ENCODE measurements at places on chromosomes 2 and 18. TPM values are rescaled to one million over a fixed set of nuclear protein-coding genes. Genes with fewer than 3 reads are reported as not detected.

DNA sequence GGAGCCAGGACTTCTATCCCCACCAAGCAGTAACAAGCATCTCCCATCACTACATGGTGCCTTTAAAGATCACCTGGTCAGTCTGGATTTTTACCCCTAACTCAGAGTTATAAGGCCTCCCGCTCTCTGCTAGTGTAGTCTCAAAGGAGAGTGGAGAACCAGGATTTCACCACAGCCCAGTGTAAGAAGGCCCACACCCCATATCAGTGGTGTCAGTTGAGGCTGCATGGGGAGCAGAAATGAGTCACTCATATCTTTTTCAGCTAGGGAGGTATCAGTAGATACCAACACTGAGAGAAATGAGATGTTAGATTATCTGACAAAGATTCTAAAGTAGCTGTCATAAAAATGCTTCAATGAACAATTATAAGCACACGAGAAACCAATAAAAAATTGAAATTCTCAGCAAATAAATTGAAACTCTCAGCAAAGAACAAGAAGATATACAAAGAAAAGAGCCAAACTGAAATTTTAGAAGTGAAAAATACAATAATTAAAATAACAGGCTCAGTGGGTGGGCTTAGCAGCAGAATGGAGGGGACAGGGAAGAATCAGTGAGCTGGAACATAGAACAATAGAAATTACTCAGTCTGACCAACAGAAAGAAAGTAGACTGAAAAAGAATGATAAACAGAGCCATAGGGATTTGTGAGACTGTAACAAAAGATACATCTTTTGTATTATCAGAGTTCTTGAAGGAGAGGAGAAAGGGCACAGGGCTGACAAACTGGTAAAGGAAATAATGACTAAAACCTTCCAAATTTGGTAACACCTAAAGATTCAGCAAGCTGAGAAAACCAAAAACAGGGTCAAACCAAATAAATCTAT, 257.7 kb downstream of the ANAPC1 start:
- no peak overlapping the region for H3K27ac ChIP-seq
- no peaks in the 10 kb centered on the region for H3K27me3 ChIP-seq
- H3K36me3 ChIP-seq: peaks cover 2% of the 10 kb centered on the region
- H3K4me1 ChIP-seq: no peaks in the 10 kb centered on the region

DNA sequence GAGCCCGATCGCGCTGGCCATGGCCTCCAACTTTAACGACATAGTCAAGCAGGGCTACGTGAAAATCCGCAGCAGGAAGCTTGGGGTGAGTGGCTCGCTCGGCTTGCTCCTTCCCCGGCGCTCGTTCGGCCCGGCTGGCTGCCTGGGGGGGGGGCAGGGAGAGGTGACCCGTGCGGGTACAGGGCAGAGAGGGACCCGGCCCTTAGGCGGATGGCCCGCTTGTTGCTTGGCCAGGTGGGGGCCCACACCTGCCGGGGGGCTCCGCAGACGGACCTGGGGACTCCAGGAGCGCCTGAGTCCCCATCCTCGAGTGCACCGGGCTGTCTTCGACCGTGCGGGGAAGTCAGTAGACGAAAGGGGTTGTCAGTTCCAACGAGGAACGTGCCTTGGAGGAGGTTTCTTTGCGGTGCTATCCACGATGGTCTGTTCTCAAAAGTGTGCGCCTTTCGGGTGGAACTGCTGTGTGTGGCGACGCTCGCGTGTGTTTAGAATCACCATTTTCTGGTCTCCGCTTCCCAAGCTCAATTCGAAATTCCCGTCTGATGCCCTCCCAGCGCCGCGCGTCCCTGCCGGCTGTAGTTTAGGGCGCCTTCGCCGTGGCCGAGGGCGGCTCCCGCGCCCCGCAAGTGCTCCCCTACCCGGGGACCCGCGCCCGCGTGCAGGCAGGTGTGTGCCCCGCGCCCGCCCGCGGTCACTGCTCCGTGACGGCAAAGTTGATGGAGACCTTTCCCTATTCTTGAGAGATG, 711 bp downstream of the DOK6 start:
- H3K36me3 ChIP-seq: peaks cover 3% of the 10 kb centered on the region
- H3K4me3 ChIP-seq: peak overlapping the region; percentile 68
- H3K27me3 ChIP-seq: peaks cover 57% of the 10 kb centered on the region
- no peak overlapping the region for H3K27ac ChIP-seq

The EGR4 gene
- total RNA-seq: 0.70 TPM

DNA sequence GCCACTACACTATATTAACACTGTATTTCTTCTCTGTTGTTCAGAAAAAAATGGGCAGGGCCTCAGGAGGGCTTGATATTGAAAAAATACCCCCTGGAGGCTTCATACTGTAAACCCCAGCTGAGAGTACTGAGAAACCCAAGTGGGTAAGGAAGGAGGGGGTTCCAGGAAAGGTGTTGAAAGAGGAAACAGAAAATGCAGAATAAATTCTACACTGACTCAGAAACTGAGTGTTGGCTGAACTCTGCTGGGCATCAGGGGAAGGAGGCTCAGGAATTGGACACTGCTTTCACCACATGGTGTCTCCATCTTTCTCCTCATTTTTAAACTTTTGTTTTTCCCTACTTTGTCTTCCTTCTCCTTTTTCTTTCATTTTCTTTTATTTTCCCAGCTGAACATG, 253.7 kb downstream of the DYM start:
- peaks cover 17% of the 10 kb centered on the region for H3K4me1 ChIP-seq
- no peaks in the 10 kb centered on the region for H3K27me3 ChIP-seq
- H3K36me3 ChIP-seq: peaks cover 2% of the 10 kb centered on the region
- H3K4me3 ChIP-seq: peak overlapping the region; percentile 2
- DNase-seq: no peak

The LAPTM4A gene
- total RNA-seq: 44.3 TPM

The CYP27C1 gene
- not detected for total RNA-seq

DNA sequence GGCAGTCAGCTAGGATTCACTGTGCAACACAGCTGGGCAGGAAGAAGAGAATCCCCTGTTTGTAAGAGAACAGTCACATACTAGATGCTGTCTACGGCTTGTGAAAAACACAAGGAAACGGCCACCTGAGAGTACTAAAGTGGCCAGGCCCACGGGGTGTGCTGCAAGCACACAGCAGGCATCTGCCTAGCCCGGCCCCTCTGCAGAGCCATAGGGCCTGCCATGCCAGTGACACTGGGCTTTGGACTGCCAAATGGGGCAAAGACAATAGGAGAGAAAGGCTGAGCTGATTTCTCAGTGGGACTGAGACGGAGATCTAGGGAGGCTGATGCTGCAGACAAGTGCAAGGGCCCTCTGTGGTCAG, 10.3 kb downstream of the TUBB6 start:
- no peaks in the 10 kb centered on the region for H3K36me3 ChIP-seq
- H3K27me3 ChIP-seq: no peaks in the 10 kb centered on the region
- no peak overlapping the region for H3K27ac ChIP-seq
- DNase-seq: no peak
- H3K4me3 ChIP-seq: no peak overlapping the region

The CYP1B1 gene
- total RNA-seq: 0.44 TPM

The DNAH7 gene
- 0.37 TPM for total RNA-seq

GRCh38 chr2:95380280-95380679, 22.2 kb upstream of the FAHD2A start:
- H3K36me3 ChIP-seq: peaks cover 2% of the 10 kb centered on the region
- H3K27me3 ChIP-seq: peaks cover 58% of the 10 kb centered on the region
- peaks cover 4% of the 10 kb centered on the region for H3K4me1 ChIP-seq

GRCh38 chr2:105296017-105296611, 33.4 kb downstream of the TGFBRAP1 start:
- peaks cover 10% of the 10 kb centered on the region for H3K4me1 ChIP-seq
- no peak overlapping the region for H3K27ac ChIP-seq
- no peak for DNase-seq

The SCRN3 gene
- 11.6 TPM for total RNA-seq

- no peak overlapping the region for H3K27ac ChIP-seq
- no peaks in the 10 kb centered on the region for H3K36me3 ChIP-seq
- no peaks in the 10 kb centered on the region for H3K27me3 ChIP-seq
These were observed 21.5 kb upstream of the KIDINS220 start for GRCh38 chr2:8858910-8859309.

The APLF gene
- 5.3 TPM for total RNA-seq

GRCh38 chr2:105771836-105772235, 27.1 kb downstream of the NCK2 start:
- H3K27me3 ChIP-seq: no peaks in the 10 kb centered on the region
- peak overlapping the region; percentile 19 for H3K4me3 ChIP-seq
- no peak for DNase-seq
- peak overlapping the region; percentile 96 for H3K27ac ChIP-seq
- H3K4me1 ChIP-seq: peaks cover 78% of the 10 kb centered on the region

DNA sequence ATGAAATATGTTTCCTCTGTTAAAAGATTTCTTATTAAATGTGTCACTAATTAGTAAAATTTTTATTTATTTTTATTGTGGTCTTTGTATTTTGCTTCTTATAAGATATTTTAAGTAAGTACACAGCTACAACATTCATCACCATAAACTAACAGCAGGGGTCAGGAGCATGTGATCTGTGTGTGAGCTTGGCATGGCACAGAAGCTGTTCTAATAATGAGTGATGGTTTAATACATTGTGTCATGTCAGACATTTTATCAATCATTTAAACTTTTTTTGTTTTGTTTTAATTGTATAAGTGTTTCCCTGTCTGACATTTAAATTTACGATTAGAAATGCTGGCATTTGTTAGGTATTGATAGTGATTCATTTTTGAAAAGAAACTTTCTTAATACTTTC, 585.4 kb downstream of the DSC3 start:
- no peak for DNase-seq
- H3K36me3 ChIP-seq: no peaks in the 10 kb centered on the region
- no peak overlapping the region for H3K27ac ChIP-seq
- no peaks in the 10 kb centered on the region for H3K4me1 ChIP-seq
- no peaks in the 10 kb centered on the region for H3K27me3 ChIP-seq

GRCh38 chr2:74822771-74823566, 11.0 kb upstream of the HK2 start:
- H3K4me1 ChIP-seq: peaks cover 3% of the 10 kb centered on the region
- no peak overlapping the region for H3K4me3 ChIP-seq
- DNase-seq: no peak
- H3K27me3 ChIP-seq: peaks cover 15% of the 10 kb centered on the region

DNA sequence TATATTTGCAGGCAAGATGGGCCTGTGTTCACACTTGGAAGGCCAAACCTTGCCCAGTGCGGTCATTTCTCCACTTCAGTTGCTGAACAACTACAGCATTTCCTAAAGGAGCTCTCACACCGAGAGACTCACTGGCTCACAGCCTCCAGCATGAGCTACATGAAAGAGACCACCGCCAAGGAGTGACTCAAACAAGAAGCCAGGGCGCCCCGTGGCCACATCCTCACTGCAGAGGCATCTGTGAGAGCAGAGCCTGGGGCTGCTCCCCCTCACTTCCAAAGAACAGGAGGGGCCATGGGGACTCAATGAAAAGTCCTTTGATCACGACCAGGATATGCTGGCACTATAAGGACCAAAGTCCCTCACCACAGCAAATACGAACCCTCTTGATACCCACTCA, 50.0 kb downstream of the TMEM163 start:
- peaks cover 5% of the 10 kb centered on the region for H3K36me3 ChIP-seq
- peak overlapping the region; percentile 85 for H3K4me3 ChIP-seq
- H3K27ac ChIP-seq: peak overlapping the region; percentile 99
- H3K27me3 ChIP-seq: no peaks in the 10 kb centered on the region
- peaks cover 84% of the 10 kb centered on the region for H3K4me1 ChIP-seq

The ELOA2 gene
- total RNA-seq: not detected

DNA sequence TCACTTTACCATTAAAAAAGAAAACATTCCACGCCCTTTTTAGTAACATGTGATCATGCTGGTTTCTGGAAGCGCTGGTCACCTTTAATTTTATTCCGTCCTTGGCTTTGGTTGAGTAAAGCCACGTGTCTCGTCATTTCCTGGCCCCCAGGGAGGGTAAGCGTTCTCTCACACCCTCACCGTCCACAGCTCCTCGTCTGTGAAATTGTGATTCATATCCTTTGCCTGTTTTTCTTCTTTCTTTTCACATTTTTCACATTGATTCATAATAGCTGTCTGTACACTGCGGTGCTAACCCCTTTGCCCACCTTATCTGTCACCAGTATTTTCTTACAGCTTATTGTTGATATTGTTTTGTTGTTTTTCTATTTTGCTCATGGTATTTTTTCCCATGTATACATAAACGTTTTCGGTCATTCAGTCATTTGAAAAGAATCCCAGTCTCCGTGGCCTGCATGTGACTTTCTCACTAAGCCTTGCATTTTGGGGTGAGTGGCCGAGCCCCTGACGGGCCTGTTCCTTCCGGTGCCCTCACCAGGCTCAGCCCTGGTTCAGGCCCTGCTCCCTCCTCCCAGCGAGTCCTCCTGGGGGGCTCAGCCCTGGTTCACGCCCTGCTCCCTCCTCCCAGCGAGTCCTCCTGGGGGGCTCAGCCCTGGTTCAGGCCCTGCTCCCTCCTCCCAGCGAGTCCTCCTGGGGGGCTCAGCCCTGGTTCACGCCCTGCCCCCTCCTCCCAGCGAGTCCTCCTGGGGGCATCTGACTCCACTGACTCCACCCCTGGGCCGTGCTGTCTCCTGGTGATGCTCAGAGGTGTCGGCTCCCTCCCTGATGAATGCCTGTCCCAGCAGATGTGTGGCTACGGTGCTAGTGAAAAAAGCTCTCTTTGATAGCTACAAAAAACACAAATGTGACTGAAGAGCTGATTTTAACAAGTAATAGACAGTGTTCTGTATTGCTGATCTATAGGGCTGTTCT, 249.7 kb upstream of the PXDN start:
- peaks cover 39% of the 10 kb centered on the region for H3K27me3 ChIP-seq
- H3K27ac ChIP-seq: no peak overlapping the region
- H3K36me3 ChIP-seq: no peaks in the 10 kb centered on the region
- H3K4me1 ChIP-seq: peaks cover 6% of the 10 kb centered on the region

DNA sequence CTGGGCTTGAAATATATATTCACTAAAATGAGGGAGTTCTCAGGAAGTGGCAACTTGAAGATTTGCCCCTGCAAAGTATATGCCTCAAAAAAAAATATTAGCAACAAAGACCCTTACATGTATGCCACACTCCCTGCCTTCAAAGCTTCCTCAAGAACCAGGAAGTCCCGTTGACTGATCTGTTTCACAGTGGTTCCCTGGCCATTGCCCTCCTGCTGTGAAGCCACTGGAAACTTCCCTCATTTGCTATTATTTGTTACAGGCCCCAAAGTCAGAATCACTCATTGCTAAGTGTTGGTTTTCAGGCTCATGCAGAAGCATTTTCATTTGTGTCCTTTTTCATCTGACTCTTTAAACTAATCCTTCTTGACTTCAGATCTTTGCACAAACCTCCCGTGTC, 421.5 kb downstream of the ZNF521 start:
- H3K27ac ChIP-seq: no peak overlapping the region
- H3K4me3 ChIP-seq: no peak overlapping the region
- H3K4me1 ChIP-seq: no peaks in the 10 kb centered on the region
- H3K36me3 ChIP-seq: no peaks in the 10 kb centered on the region
- peaks cover 12% of the 10 kb centered on the region for H3K27me3 ChIP-seq
- DNase-seq: no peak

The ARL5A gene
- 27.6 TPM for total RNA-seq

The GPR45 gene
- not detected for total RNA-seq
